ENCODE measurements at places on chromosomes 2 and 18.

GRCh38 chr2:28470759-28471158 lies 25.1 kb upstream of the PLB1 start:
- no peak for DNase-seq

DNA sequence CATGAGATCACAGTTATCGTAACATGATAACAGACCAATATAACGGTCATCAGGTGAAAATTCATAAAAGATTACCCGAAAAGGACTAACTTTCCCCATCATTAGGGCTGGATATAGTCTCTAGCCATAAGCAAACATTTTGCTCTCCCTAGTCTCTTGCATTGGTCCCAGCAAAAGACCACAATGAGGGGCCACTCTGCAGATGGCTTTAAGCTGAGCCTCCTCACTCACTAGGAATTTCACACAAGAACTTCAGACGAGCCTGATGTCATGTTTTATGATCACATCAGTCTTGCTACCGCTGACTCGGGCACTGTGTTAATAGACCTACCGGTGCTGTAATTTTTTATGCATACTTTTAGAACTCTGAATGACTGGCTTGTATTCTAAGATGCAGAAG lies 35.2 kb downstream of the STK17B start:
- DNase-seq: no peak

DNA sequence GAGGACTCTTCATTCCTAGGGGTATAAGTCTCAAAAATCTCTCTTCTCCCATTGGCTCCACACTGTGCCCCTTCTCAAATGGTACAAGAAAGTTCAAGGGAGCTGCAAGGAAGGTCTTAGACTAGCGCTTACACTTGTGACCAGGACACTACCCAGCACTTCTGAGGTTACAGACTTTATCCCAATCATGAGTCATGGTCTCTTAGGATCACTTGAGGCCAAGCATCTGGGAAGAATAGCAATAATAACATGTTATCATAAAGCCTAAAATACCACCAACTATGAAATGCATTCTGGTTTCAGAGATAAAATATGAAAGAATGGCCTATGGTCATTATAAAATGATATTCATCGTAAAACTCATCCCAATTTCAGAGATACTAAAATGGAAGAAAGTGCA lies 309.9 kb upstream of the PKDCC start:
- DNase-seq: no peak

DNA sequence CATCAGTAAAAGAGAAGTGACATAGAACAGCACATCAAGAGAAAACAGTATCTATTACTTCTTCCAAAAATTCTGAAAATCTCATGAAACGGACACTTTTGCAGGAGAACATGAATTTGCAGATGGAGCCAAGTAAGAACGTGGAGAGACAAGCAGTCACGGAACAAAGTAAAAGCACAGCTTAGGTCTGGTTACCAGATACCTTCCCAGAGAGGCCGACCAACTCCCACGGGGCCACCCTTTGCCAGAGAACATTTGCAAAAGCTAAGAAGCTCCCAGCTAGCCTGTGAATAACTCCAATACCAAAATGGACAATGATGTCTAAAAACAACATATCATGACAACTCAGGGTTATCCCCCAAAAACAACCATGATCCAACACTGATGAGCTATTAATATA lies 38.9 kb downstream of the THAP4 start:
- DNase-seq: no peak

GRCh38 chr2:96906729-96907114 lies 36.8 kb upstream of the SEMA4C start:
- DNase-seq: no peak

GRCh38 chr2:31579996-31580320 lies 780 bp downstream of the SRD5A2 start:
- no peak for DNase-seq

DNA sequence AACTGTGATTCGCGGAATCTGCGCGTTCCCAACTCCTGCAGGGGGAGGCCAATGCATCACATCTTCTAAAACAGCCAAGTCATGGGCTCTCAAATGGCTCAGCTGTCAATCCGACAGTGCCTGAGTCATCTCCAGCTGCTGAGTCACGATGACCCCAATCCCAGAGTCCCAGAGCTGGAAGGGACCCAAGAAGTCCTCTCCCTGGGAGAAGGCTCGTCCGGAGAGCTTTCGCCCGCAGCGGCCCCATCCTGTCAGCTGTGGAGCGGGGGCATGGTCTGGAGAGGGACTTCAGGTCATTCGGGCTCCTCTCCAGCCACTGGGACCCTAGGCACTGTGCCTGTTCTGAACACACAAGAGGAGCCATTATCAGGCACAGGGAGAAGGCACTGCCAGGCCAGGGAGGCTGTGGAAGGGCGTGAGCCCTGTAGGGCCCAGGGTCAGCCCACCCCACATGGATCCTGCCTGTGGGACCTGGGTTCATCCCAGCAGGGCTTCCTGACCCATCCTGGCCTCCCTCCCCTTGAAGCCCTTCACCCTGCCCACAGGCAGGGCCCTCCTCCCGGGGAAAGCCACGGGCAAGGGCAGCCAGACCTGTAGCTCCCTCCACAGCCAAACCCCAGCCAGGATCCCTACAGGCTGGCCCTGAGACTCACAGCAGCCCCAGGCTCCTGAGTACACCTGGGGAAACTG lies 47.6 kb upstream of the GPC1 start:
- no peak for DNase-seq

DNA sequence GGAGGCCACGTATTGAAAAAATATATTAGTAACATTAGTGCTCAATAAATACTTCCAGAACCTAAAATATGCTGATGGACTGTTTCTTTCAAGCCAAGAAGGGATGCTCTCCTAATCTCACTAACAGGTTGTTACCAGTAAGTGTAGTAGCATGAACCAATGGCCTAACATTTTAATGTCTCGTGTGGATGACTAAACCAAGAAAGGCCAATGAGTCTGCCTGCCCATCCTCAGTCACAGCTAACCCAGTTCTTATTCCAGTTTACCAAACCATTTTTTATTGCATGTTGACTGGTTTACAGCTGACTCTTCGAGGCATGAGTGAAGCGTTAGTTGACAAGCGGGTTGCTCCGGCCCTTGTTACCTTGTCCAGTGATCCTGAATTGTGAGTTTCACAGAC lies 45.1 kb upstream of the TNFRSF11A start:
- DNase-seq: no peak
